ENCODE measurements at places on chromosomes 3 and 15.
A peak's percentile ranks its signal among the peaks of the same experiment; 100 is the strongest.

DNA sequence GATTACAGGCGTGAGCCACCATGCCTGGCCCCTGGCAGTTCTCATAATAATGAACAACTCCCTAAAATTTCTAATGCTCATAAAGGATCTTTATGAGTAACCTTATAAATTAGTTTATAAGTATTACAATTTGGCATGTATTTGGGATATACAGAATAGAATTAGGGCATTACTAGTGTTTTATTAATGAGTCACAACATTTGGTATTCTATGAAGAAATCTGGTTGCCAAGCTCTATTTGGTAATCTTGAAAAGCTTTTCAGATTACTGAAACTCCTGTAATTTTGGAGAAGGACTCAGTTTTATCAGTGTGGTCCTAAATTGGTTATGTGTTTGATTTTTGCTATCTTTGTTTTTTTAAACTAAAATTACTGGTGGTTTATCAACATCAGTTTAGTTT, 45.8 kb downstream of the TM6SF1 start:
- peak; percentile 9 for DNase-seq

DNA sequence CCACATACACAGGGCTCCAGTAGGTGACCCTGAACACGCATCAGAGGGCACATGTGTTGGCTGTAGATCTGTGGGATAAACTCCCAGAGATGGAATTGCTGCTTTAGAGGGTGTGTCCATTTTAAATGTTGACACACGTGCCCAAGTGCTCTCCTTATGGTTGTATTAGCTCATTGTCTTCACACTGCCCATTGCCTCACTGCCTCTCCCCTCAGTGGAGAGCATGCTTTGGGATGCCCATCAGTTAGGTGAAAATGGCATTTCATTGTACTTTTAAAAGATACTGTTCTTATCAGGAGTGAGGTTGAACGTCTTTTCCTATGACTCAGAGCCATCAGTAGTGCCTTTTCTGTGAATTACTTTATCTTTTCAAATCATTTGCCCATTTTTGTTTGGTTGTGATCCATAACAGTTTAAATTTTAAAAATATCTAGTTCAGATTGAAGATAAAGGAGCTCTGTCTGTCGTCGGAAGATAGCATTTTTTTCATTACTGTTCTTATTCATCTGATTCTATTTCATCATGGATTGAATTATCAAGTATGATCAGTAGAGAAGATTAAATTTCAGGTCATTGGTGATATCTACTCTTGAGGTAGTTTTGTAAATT, 120.7 kb downstream of the CHDH start:
- DNase-seq = no peak

GRCh38 chr3:78398401-78398800, 1358.5 kb downstream of the ROBO2 start:
- no peak for DNase-seq

DNA sequence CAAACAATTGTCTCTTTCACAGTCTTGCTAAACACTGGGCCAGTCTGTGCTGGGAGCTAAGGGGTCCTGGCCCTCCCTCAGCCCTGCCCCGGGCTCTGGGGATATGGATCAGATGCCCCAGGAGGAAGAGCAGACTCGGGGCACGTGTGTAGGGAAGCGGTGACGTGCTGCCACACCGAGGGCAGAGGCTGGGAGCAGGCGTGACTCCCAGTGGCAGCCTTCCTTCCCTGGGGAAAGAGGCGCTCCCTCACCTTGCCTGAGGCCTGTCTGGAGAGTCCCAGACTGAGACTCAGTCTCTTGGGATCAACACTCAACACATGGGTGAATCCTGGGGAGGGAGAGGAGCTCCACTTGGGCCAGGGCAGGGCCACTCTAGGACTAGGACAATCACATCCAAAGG, 54.1 kb upstream of the GRIP2 start:
- DNase-seq = no peak

GRCh38 chr15:50181969-50182218, at the start of gene SLC27A2:
Gene SLC27A2 (plus strand): TSS chr15:50182196. CDS start chr15:50182428, 232 bp downstream.
- DNase-seq = peak; percentile 84

DNA sequence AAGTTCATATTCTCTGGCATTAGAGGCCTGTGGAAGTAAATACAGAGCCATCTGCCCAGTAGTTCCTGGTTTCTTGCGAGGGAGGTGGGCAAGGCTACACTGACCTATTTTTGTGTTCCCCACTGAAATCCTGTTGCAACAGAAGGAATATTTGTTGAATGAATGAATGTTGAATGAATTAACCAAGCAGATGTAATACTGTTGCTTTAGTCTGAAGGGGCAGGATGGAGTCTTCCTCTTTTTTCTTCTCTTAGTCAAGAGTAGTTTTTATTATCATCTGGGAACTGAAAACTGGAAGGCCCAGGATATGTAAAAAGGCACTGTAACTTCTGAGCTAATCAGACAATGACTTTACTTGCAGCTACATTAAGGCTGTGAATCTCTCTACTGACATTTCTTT, 17.1 kb downstream of the BLOC1S6 start:
- DNase-seq = no peak

- peak; percentile 71 for DNase-seq
Measured at GRCh38 chr3:48119505-48120193, 68.6 kb downstream of the CDC25A start.

DNA sequence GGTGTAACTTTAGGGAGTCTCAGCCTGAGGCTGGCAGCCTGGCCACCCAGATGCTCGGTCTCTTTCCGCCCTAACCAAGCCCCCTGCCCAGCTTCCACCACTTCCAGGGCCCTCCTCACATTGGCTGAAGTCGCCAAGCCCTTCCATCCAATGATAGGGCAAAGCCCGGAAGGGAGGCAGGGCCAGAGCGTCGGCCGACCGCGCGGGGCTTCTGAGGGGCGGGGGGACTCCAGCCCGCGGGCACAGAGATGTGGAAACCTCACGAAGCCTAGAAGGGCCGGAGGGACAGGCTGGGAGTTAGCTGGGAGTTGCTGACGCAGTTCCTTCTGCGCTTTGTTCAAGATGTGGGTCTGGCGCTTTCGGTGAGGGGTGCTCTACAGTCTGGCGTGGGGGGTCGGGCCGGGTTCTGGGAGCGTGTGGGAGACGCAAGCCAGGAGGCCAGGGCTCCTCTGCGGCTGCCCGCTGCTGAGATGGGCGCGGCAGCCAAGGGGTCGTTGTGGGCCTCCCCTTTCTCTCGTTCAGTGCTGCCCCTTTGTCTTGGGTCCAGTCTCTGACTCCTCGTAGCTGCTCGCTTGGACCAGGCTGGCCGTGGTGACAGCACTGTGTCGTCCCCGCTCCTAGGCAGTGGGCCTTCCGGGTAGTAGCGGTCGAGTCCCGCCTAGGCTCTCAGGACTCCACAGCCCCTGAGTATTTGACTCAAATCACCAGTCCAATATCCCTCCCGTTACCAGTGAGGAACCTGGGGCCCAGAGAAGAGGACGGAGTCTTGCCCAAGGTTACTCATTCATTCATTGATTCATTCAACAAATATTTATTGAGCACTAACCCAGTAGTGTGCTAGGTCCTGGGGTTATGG, at the start of gene ZNF660:
Gene ZNF660, plus strand, starts transcription at position 319 of the 856 bp plus-strand sequence. CDS start 9,230 bp downstream, outside the sequence.
- peak; percentile 96 for DNase-seq

GRCh38 chr15:48984021-48984710, 20.4 kb upstream of the SHC4 start:
- no peak for DNase-seq

GRCh38 chr3:140756240-140757016, 78.6 kb downstream of the TRIM42 start:
- DNase-seq = no peak

DNA sequence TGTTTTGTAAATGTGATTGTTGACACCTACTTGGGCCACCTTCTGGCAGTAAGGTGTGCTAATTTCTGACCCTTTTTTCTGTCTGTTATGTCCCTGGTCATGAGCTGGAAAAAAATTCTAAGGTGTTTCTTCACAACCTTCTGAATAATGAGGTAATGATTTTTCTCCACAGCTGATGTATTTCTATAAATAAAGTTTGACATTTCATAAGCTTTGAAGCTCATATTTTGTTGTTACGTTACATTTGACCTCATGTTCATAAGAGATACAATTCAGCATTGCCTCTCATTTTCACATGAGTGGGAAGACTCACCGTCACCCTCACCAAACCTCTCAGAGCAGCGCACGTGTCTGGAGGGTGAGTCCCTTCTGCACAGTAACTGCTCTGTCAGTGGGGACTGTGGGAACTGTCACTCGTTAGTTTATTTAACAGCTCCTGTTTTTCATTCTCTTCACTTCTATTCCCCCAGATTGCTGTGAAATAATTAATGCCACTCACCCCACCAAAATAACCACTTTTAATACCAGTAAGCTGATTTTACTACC, 140.9 kb downstream of the PLCL2 start:
- DNase-seq = no peak

- no peak for DNase-seq
Measured at GRCh38 chr15:48494631-48495030, 150.9 kb downstream of the FBN1 start.

GRCh38 chr3:189698811-189699210, 67.6 kb downstream of the TP63 start:
- no peak for DNase-seq

GRCh38 chr3:189635339-189635738, 4.2 kb downstream of the TP63 start:
- no peak for DNase-seq

DNA sequence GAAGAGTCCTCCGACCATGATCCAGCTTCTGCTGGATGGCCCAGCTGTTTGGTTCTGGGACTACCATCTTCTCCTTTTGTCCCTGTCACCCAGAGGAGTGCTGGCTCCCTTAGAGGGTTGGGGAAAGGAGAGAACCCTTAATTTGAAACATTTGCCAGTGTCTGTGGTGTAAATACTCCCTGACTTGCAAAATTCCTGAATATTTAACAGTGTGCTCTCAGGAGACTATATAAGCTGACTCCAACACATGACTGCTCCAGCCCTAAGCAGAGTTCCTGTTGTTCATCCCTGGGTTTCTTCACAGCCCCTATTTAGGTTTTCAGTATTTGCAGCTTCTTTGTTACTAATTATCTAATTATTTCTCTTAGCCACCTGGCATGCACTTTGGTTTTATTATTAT, 133.1 kb downstream of the CPNE4 start:
- DNase-seq = no peak

DNA sequence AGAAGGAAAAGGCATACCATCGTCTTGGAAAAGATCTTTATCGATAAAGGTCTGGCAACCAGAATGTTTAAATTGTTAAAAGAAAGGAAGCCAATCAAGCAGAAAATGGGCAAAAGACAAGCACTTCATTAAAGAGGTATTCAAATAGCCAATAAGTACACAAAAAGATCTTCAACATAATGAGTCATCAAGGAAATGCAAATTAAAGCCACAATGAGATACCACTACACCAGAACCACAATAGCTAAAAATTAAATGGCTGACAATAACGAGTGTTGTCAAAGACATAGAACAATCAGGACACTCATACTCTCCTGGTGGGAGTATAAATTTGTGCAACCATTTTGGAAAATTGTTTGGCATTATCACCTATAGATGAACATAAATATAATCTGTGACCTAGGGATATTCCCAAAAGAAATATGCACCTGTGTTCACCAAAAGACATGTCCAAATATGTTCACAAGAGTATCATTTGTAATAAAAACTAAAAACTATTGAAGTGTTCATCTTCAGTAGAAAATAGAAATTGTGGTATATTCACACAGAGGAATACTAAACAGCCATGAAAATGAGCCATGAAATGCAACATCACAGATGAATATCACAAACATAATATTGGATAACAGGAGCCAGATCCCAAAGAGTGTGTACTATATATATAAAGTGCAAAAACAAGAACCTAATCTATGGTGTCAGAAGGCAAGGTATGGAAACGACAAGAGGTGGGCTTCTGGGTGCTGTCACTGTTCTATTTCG, 14.4 kb upstream of the BTBD1 start:
- no peak for DNase-seq

DNA sequence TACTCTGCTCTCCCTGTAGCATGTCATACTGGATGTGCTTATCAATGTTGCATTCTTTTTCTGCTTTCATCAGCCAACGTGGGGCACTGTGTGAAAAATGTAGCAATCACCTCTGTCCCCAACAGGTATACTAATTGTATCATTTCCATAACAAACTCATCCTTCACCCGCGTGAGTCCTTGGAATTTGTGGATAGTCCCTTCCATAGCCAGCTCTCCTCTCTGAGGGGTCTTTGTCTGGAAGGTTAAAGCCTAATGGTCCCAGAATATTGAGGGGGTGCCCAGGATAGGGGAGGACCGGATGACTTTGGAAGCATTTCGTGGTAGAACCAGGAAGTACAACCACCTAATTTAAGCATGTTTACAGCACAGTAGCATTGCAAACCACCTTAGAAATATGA, 124.6 kb downstream of the FOXB1 start:
- no peak for DNase-seq

GRCh38 chr15:56628893-56629532, 104.3 kb downstream of the ZNF280D start:
- no peak for DNase-seq

GRCh38 chr15:53539878-53540277, 219.6 kb downstream of the WDR72 start:
- no peak for DNase-seq
